ENCODE measurements at places on chromosomes 11 and 22. TPM values are rescaled to one million over a fixed set of nuclear protein-coding genes. Genes with fewer than 3 reads are reported as not detected.

CSF2RB gene
- total RNA-seq = not detected

FGF4 gene
- 0.59 TPM for total RNA-seq

PKP3 gene
- 41.7 TPM for total RNA-seq

ADAMTS8 gene
- total RNA-seq = 5.0 TPM

CCDC89 gene
- total RNA-seq = not detected

MOGAT2 gene
- not detected for total RNA-seq

CHRM1 gene
- total RNA-seq = not detected

FERMT3 gene
- 6.6 TPM for total RNA-seq

TRIM51 gene
- total RNA-seq = not detected

SPI1 gene
- total RNA-seq = not detected

FREY1 gene
- 2.1 TPM for total RNA-seq

GAB2 gene
- 4.3 TPM for total RNA-seq

CPSF7 gene
- 145 TPM for total RNA-seq

AP5B1 gene
- total RNA-seq = 9.4 TPM

SH3BP1 gene
- total RNA-seq = 35.1 TPM

CRYAB gene
- not detected for total RNA-seq

EFCAB6 gene
- total RNA-seq = 0.31 TPM

TTLL12 gene
- total RNA-seq = 90.2 TPM

TSGA10IP gene
- 3.1 TPM for total RNA-seq

RFPL1 gene
- total RNA-seq = not detected

OR52I1 gene
- total RNA-seq = not detected

CRYBB3 gene
- total RNA-seq = 0.39 TPM

C11orf21 gene
- total RNA-seq = not detected

CRYBB2 gene
- total RNA-seq = not detected

FIBIN gene
- not detected for total RNA-seq

TCN2 gene
- 42.2 TPM for total RNA-seq

GAL3ST1 gene
- total RNA-seq = 5.1 TPM

NXPE4 gene
- not detected for total RNA-seq

All from H9 (cell line).